T-cell (primary cell): ENCODE measurements at places on chromosomes 2 and 18.

DNA sequence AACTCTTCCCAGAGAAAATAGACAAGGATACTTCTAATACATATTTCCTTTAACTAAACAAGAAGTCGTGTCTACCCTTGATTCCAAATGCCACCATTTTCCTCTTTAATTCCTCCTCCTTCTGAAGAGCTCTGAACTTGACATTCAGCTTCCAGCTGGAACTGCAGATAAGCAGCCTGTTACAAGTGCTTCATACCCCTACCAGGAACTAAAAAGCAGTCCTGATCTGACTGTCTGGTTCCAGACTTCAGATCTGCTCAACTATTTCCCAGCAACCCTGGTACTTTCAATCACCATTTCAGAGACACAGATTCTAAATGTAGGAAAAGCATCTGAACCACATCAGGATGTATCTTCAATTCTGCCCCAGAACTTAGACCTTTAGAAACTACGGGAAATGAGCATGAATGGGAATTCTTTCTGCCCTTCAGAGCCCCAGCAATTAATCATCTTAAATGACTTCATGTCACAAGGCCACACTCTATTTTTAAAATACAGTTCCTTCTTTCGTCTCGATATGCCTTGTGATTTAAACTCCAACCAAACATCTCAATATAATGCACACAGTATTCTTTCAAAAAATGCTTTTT is 159.5 kb downstream of the L3MBTL4 start:
- no peak for DNase-seq

GRCh38 chr18:22391407-22392345 is 26.0 kb downstream of the CTAGE1 start:
- DNase-seq = peak; percentile 53

DNA sequence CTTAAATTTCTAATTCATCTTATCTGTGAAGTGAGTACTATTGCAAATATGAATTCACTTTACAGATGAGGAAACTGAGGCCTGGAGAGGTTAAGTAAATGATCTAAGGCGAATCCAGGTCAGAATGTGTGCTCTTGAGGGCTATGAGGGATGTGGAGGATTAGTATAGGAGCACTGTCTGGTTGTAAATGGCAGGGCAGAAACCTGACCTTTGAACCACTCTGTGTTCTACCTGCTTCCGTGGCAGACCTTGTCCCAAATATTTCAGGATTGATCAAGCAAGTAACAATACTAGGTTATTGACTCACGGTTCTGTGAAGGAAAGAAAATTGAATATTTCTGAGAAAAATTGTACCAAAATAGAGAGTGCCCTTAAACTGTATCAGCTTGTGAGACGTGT is 74.7 kb downstream of the PTPRM start:
- no peak for DNase-seq

- no peak for DNase-seq
These were observed 56.7 kb downstream of the ALPK2 start for GRCh38 chr18:58572181-58572580.

DNA sequence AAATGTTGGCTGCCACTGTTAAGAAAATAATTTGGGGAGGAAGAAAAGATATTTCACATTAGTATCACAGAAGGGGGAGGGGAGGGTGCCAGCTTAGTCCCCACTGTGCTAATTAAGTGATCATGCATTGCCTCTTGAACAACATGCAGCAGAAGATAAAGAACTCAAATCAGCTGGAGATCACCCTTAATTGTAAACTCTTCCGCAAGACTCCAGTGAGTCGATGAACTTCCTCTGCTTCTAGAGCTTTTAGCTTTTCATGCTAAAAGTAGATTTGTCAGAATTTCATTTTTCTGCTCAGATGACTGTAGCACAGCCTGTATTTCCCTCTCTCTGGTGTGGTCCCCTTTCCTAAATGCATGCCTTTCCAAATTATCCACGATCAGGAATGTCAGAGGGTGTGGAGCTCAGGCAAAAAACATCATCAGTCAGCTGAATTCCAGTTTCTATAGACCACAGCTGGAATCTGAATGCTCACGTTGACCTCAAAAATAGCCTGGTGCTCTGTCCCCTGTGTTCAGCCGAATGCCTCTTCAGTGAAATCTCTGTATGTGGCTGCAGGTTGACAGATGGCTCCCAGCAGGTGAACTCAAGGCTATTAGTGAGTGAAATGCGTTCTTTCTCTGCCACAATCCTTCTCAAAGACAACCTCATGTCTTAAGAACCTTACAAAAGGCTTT is 156.8 kb upstream of the UNC80 start:
- DNase-seq = no peak

GRCh38 chr2:58416696-58417095 is 175.6 kb upstream of the FANCL start:
- no peak for DNase-seq

DNA sequence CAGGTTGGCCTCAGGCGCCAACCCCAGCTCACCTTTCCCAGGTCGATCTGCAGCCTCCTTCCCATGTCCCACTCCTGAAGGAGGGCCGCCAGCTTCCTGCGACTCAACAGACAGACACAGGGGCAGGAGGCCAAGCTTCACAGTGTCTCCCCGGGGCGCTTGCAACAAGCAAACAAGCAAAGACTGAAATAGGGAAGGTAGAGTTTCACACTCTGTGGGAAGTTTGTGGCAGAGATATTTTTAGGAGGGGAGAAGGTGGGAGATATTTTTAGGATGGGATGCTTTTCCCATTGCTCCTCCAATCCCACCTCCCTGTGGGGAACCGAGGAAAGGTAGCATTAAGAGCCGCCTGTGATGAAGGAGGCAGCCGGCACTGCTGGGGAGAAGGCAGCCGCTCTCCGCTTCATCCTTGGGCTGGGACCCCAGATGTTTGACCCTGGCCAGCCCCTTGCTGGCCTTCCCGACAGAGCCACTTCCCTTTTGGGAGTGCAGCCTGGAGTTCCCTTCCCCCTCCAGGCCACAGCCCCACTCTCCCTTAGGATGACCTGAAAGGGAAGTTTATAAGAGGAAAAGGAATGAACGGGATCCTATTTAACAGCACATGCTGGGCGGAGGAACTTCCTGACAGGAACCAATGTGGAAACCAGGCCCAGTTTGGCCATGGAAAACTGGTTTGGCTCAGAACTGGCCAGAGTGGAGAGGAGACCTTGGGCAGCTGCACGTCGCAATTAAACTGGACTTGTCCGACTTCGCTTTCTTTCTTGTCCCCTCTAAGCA is 142.2 kb upstream of the SMAD2 start:
- no peak for DNase-seq

- no peak for DNase-seq
These were observed 15.1 kb downstream of the ITM2C start for GRCh38 chr2:230879891-230880290.

GRCh38 chr2:71071681-71072398 is 3.4 kb downstream of the NAGK start:
- peak; percentile 64 for DNase-seq

GRCh38 chr2:1614564-1614963 is 129.8 kb downstream of the PXDN start:
- no peak for DNase-seq

DNA sequence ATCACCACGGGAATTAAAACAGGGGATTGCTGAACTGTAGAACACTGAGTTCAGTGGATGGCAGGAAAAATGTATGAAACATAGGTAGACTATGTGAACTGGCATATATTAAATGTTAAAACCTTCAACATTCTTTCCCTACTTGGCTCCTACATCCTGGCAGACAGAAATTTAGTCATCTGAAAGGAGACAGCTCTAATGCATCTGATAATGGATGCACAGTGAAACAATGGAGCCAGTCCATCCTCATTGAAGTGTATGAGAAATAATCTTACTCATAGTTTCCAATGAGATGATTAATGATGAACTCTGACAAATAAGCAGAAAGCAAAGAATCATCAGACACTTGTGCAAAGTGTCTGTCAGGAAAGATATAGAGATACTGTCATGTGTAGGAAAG is 1629.7 kb upstream of the TMEFF2 start:
- DNase-seq = no peak

DNA sequence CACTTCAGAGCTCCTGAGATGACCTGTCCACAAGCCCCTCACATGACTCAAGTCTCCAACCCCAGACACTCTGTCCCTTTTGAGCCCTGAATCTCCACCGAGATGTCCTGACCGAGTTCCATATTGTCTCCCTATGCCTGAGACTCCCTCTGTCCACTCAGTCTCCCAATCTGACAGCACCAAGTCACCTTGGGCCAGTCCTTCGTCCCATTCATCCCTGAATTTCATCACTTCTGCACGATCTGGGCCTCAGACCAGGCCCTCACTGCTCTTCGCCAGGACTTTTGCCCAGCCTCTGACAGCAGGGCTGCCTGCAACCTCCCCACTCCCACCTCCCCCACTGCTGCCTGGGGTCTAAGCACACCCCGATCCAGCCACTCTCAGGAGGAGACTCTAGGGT is 4.3 kb upstream of the MOCOS start:
- no peak for DNase-seq

- no peak for DNase-seq
These were observed 42.5 kb downstream of the SDC1 start for GRCh38 chr2:20182241-20182931.

GRCh38 chr2:85611705-85612587 is at the start of gene C2orf68:
Gene C2orf68 (minus strand): TSS chr2:85612066. CDS start chr2:85611984, 82 bp downstream.
- peak; percentile 65 for DNase-seq

GRCh38 chr2:33437815-33438214 is 38.6 kb upstream of the RASGRP3 start:
- no peak for DNase-seq

DNA sequence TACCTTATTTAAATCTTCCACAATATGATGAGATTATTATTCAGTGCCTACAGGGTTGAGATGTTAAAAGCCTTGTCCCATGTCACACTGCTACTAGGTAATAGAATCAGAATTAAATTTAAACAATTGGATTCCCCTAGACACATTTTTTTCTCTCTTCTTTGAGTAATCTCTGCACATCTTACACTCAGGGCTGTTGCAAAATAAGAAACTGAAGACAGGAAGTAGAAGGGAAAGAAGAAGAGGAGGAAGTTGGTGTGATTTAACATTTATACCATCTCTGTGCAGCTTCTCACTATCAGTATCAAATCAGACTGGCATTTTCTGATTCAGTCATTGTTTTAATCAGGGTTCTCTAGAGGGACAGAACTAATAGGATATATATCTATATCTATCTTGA is 677.6 kb downstream of the IRS1 start:
- DNase-seq = no peak

DNA sequence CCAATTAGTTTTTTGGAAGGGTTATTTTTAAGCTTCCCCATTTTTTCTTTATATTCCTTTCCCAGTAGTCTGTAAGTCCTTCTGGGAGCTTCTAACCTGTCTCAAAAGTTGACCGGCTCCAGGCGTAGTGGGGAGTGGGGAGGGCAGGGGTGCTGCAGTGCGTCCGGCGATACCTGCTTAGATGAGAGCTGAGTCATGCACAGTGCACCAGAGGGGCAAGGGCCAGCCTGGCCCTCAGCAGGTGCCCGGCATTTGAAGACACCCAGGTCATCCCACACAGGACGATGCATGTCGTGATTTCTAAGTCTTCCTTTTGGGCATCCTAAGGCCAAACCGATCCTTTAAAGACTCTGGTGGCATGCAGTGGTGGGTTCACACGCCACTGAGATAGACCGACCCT is 73.4 kb downstream of the TPO start:
- DNase-seq = no peak

GRCh38 chr18:24395049-24395795 is 2.4 kb downstream of the OSBPL1A start:
- DNase-seq = no peak

DNA sequence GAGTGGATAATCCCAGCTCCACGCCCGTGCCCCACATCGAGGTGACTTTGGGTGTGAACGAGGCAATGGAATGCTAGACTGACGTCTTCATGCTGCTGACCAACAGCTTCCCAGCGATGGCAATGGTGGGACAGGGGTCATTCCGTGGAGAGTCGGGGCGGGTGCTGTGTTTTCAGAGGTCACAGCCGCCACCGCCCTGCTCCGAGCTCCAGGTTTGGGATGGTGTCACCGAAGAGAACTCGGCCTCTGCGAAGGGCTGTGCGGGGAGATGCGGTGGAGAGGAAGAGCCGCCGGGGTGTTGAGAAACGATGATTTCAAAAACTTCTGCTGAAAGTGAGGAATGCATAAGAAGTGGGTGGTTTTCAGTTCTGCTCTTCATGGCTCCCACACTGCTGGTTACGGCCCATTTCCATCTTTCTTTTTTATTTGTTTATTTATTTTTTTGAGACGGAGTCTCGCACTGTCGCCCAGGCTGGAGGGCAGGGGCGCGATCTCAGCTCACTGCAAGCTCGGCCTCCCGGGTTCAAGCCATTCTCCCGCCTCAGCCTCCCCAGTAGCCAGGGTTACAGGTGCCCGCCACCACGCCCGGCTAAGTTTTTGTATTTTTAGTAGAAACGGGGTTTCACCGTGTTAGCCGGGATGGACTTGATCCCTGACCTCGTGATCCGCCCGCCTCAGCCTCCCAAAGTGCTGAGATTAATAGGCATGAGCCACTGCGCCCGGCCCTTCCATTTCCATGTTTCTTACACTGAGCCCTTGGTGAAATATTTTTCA is 142.6 kb downstream of the RTP5 start:
- DNase-seq = no peak

DNA sequence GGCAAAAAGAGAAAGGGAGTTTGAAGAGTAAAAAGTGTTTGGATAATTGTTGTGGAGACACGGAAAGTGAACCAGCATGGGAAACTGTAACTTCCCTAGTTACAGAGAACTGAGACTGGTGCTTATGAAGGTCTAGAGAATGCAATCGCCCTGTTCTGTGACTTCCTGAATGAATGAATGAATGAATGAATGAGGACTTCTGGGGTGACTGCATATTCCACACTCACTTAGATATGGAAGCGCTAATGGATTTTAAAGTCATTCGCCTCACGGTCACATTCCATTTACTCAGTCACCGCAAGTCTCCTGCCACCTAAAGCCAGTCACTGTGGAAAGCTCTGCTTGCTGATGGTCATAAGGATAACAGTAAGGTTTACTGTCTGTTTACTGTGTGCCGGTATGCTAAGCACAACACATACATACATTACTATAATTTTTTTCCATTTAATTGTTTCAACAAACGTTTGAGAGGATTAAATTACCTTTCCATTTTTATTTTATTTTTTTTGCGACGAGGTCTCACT is 138.2 kb downstream of the CABLES1 start:
- DNase-seq = no peak
